Suppressor macrophage treated with lipopolysaccharide for 1 hour (primary cell): ENCODE measurements at places on chromosomes 7 and 10.

DNA sequence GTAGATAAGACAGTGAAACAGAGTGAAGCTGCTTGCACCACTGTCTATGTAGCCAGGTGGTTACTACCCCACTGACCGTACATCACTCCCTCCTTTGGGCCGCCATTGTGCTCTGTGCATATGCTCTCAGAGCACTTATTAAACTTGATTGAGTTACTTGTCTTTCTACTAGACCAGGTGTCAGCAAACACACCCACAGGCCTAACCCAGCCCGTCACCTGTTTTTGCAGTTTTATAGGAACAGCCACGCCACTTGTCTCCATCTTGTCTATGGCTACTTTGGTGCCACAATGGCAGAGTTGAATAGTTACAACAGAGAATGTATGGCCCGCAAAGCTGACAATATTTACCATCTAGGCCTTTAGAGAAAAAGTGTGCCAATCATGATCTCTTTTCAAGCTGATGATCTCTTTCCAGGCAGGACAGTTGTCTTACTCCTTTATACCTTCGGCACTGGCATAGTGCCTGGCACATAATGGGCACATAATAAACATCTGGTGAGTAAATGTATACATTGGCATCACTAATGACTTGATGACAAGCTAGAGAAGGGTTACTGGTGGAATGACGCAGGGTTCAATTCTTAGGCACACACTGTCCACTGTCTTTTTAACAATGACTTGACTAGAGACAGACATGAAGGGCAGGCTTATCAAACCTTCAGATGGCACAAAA lies 36.7 kb downstream of the SORBS1 start:
- DNase-seq: no peak

- no peak for DNase-seq
These were observed 10.4 kb downstream of the TMEM270 start for GRCh38 chr7:73871163-73872011.

- no peak for DNase-seq
These were observed 119.1 kb upstream of the PFKP start for GRCh38 chr10:2948127-2948854.

GRCh38 chr10:83538047-83538446 lies 601.3 kb upstream of the GHITM start:
- DNase-seq: no peak

GRCh38 chr10:102660888-102661657 lies 16.8 kb downstream of the TRIM8 start:
- DNase-seq: peak; percentile 77

GRCh38 chr7:1829111-1829510 lies 159.0 kb downstream of the ELFN1 start:
- DNase-seq: no peak

GRCh38 chr7:44048031-44048795 lies 3.7 kb downstream of the DBNL start:
- DNase-seq: no peak

GRCh38 chr7:71016401-71016800 lies 115.5 kb upstream of the GALNT17 start:
- DNase-seq: no peak

- no peak for DNase-seq
These were observed 36.9 kb downstream of the FOXL3 start for GRCh38 chr7:326809-327232.

DNA sequence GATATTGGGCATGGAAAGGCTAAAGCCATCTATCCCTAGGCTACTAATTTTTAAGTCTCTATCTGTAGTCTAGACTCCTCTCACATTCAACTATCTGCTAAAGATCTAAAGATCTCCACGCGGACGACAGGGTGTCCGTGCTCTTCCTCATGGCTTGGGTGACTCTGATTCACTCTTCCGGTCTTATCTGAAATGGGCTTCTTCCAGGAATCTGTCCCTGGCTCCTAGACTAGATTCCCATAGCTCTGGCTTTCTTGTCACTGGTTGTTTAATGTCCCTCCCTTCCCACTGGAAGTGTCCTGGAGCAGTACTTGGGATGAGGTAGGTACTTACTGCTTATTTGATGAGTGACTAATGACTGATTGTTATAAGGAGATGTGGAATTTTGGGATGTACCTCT lies 62.0 kb upstream of the PODXL start:
- DNase-seq: no peak
